ENCODE measurements at places on chromosomes 3 and 15.

DNA sequence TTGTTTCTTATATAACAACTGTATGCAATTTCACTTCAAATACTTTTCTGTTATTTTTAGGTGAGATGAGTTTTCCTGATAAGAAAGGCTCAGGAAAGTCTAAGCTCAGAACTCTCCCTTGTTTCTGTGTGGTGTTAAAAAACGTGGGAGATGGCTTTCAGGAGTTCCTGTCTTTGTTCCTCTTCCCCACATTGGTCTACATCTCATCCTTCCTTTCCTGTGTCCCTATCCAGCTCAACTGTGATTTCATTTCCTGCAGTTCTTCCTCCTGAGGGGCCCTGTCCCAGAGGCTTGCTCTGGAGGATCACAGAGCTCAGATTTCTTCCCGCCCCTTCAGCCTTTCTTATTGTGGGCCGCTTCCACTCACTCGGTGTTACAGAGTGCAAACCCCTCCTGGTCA, 11.2 kb downstream of the SEC13 start:
- DNase-seq = no peak

DNA sequence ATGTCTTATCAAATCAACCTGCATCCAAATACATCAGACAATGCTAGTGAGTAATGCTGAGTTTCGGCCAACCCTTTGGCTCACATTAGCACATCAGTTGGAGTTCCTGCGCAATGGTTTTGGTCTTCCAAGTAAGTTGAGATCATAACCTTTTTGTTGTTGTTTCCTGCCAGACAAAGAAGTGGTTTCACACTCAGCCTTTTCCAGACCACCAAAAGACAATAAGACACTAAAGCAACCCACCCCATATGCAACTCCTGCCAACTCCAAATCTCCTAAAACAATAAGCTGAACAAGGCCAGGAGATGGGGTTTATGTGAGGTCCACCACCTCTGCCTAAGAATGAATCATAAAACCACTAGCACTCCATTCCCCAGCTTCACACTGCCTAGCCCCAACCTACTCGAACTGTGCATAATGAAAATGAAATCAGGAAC, 177.0 kb downstream of the ERC2 start:
- DNase-seq = no peak

DNA sequence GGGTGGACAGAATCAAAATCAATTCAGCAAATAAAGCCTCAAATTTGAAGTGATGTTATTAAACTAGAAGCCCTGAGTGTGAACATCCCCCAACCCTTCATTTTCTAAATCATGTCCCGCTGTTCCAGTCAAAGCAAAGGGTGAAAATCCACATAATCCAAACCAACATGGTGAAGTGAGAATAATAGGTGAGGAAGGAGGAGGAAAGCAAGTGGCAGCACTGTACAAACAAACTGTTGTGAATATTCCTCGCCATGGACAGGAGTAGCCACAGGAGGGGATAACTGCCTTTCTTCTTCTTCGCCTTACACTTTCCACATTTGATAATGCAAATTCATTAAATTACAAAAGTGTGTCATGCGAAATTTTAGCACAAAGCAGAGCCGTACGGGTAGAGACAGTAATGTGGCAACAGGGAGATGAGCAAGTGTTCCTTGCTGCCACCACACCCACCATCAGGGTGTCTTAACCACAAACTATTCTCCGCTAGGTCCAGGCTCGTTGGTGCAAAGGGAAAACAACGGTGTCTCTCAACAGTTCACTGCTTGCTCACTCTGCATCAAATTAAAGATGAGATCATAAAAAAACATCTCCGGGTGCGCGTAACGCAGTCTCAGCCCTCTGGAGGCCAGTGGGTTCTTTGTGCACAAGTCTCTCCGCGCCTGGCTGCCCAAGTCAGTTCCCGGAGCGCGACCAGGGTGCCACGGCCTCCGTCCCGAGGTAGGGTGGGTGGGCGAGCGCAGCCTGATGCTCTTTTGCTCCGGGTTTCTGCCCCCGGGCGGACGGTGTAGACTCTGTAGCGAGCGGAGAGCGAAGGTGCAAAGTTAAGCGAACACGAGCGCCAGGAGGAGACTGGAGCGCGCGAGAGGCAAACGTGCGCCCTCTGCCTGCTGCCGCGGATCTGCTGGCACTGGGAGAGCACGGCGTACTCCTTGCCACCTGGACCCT, 6.7 kb downstream of the EPHA3 start:
- no peak for DNase-seq

- DNase-seq = no peak
These were observed 5.8 kb upstream of the SLC22A14 start for GRCh38 chr3:38276081-38276916.

DNA sequence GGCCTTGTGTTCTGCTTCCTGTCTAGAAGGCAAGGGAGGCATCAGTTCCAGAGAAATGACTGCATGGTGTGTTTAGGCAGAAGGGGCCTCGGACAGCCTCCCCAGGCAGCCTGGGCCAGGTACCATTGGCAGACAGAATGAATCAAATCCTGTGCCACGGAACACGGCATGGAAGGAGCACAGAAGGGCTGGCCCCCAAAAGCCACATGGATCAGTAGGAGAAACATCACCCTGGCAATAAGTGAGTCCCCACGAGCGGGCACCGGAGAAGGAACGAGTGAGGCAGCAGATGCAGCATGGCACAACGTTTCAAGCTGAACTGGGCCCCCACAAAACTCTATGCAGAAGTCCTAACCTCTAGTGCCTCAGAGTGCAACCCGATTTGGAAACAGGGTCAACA, 223.2 kb downstream of the ADAMTS17 start:
- DNase-seq = no peak

GRCh38 chr15:77024273-77025082, 29.6 kb downstream of the PSTPIP1 start:
- DNase-seq = peak; percentile 66

DNA sequence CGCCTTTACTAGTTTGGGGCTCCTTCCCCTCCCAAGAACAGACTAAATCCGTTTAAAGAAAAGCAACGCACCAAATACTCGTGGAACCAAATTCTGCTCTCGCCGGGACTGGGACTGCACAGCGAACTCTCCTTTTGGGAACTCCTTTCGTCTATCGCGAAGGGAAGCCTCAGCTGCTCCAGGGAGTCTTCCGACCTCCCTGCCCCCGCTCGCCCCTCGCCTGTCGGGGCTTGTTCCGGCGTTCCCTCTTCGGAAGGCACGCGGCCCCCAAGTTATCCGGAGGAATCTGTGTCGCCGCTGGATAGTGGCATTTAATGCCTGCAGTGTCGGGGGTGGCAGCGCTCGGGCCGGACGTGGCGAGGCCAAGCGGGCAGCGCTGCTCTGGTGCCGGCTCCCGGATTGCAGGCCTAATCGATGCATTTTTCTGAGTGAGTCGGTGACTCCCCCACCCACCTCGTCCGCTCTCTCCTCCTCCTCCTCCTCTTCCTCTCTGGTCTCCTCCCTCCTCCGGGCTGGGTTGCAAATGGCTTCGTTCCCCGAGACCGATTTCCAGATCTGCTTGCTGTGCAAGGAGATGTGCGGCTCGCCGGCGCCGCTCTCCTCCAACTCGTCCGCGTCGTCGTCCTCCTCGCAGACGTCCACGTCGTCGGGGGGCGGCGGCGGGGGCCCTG, at the start of gene TRIM71:
Gene TRIM71, plus strand, starts transcription at position 440 of the 671 bp plus-strand sequence. Its CDS starts 84 bp downstream, at position 524.
- DNase-seq = peak; percentile 2

Measured in stimulated activated CD8-positive, alpha-beta memory T cell treated with anti-CD3 and anti-CD28 coated beads, Interleukin-2, amount 100 ng/mL, for 48 hours (primary cell).